ENCODE measurements at places on chromosomes 11 and 22. TPM values are rescaled to one million over a fixed set of nuclear protein-coding genes. Genes with fewer than 3 reads are reported as not detected.
A peak's percentile ranks its signal among the peaks of the same experiment; 100 is the strongest.

DNA sequence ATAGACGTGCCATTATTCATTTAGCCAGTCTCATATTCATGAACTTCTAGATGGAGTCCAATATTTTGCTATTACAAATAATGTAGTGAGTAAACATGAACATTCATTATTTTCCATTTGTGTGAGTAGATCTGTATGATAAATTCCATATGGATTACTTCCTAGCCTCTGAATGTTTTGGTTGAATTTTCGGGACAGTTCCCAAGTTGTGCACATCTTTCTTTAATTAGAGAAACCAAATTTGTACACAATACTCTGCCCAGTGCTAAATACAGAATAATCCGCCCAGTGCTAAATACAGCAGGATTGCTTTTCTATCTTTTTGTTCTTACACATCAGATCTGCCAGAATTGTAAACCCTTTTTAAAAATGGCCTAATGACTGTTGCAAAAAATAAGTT, 17.1 kb upstream of the APLP2 start:
- DNase-seq: no peak

DNA sequence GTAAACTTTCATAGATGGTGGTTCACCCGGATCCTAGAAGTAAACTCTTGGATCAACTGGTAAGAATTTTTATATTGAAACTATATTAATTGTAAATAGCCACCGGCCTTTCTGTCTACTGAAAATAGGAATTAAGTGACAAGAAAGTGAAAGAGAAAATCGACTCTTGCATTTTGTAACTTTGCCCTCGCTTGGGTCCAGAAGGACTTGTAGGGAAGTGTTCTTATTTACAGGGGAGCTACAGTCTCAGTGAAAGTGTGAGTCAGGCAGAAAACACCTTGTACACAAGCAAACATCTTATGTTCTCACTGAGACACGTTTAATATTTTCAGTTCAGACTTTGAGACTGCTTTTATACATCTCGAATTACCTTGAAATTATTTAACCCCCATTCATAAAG, 238.9 kb downstream of the BLID start:
- no peak for DNase-seq

Gene C11orf87
- total RNA-seq: 0.12 TPM

Gene OR5T3
- not detected for total RNA-seq

GRCh38 chr11:58788355-58789023, 56.0 kb downstream of the GLYATL2 start:
- peak; percentile 9 for DNase-seq

Gene CENPM
- total RNA-seq: 10.2 TPM

Gene P2RY6
- total RNA-seq: 1.1 TPM

- DNase-seq: no peak
These were observed 14.1 kb upstream of the WNT7B start for GRCh38 chr22:45991098-45991497.

Gene PRR14L
- 37.2 TPM for total RNA-seq

GRCh38 chr11:72637926-72638325, 36.3 kb downstream of the PDE2A start:
- no peak for DNase-seq

GRCh38 chr11:56783448-56784041, 35.0 kb upstream of the OR9G4 start:
- peak; percentile 48 for DNase-seq

DNA sequence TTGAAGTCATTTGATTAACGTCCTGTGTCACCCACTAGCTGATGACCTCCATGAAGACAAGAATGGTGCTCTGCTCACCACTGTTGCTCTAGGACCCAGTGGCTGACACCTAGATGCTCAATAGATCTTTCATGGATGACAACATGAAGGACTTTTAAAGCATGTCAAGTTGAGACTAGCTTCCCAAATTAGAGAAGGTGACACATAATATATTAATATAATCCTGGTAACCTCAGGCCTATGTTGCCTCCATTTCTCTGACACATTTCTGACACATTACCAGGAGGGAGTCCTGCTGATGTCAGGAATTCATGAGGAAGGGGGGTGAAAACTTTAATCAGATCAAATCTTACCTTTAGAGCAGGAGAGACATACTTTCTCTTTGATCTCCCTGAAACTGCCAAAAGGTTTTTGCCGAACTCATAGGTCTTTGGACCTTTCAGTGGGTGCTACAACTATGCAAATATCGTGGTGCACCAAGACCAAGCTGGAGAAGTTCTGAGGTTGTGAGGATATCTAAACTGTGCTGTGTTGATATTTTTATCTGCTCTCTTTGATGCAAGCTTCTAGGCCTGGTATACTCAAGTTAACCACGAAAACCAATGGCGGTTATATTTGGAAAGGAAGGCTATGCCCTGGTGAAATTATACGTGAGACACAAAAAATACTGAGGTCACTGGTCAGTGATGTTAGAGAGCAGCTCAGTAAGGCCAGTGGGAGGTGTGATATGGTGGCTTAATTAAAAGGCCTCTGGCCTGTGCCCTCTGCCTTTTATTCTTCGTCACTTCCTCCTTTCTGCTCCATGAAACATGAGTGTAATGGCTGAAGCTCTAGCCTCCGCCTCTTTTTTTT, 13.2 kb upstream of the AMPD3 start:
- no peak for DNase-seq

- no peak for DNase-seq
These were observed 378.7 kb upstream of the ANO5 start for GRCh38 chr11:21814169-21814568.

DNA sequence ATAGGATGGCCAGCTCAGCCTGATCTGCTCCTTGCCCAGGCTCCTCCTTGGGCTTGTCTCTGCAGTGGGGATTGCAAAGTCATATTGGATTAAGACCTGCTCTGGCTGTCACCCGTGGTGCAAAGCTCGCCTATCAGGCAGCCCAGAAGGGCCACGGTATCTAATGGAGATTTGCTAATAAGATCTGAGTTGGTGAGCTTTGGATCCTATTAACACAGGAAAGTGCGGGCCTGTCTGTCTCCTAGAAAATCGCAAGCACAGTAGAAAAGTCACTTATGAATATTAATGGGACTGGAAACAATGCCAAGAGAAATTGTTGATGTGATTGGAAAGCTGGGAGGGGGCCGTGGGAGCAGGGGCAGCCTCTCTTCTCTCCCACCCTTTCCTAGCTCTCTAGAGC, 72.8 kb downstream of the CHST1 start:
- DNase-seq: no peak

Gene DRICH1
- not detected for total RNA-seq

Data from glomerular endothelial cell (primary cell).